ENCODE measurements at places on chromosomes 13 and 19.

GRCh38 chr19:12603714-12604113 lies 6.9 kb downstream of the ZNF490 start:
- peaks cover 19% of the 10 kb centered on the region for H3K36me3 ChIP-seq
- no peak for DNase-seq
- H3K27ac ChIP-seq = no peak overlapping the region
- H3K4me3 ChIP-seq = no peak overlapping the region

DNA sequence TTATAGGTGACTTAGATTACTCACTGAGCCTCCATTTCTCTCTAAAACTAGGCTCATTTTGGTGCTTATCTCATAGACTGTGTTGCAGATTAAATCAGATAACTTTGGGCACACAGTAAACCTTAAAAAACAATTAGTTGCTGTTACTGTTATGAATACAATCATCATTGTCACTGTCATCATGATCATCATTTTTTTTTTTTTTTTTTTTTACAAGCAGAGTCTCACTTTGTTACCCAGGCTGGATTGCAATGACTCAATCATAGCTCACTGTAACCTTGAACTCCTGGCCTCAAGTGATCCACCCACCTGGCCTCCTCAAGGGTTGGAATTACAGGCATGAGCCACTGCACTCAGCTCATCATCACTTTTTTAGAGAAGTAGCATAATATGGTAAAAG lies 60.0 kb downstream of the VWA8 start:
- H3K27ac ChIP-seq = no peak overlapping the region
- no peak for DNase-seq
- no peaks in the 10 kb centered on the region for H3K27me3 ChIP-seq
- H3K36me3 ChIP-seq = peaks cover 10% of the 10 kb centered on the region
- H3K4me3 ChIP-seq = no peak overlapping the region

GRCh38 chr19:29001141-29001581 lies 211.8 kb downstream of the UQCRFS1 start:
- H3K36me3 ChIP-seq = peaks cover 14% of the 10 kb centered on the region
- no peak overlapping the region for H3K27ac ChIP-seq
- DNase-seq = no peak
- H3K4me3 ChIP-seq = no peak overlapping the region
- H3K27me3 ChIP-seq = no peaks in the 10 kb centered on the region

DNA sequence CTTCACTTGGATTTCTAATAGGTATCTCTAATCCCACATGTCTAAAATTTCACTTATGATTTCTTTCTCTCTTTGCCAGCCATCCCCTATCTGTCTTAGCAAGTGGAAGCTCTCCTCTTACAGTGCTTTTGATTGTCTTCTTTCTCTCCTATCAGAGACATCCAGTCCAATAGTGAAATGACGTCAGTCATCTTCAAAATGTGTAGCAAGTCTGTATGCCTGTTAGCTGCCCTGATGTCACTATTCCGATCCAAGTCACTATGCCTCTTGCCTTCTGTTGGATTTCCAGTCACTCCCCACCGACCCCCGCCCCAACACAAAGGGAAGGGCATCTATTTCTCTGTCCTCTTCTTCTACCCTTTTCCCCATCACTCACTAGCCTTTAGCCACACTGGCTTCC lies 96.4 kb downstream of the WASF3 start:
- H3K4me1 ChIP-seq = no peaks in the 10 kb centered on the region
- peaks cover 15% of the 10 kb centered on the region for H3K36me3 ChIP-seq
- H3K4me3 ChIP-seq = no peak overlapping the region
- no peak overlapping the region for H3K27ac ChIP-seq

GRCh38 chr19:49876422-49877019 lies 634 bp downstream of the AKT1S1 start:
- no peaks in the 10 kb centered on the region for H3K4me1 ChIP-seq
- no peaks in the 10 kb centered on the region for H3K27me3 ChIP-seq
- H3K36me3 ChIP-seq = peaks cover 27% of the 10 kb centered on the region
- H3K27ac ChIP-seq = peak overlapping the region; percentile 80
- no peak overlapping the region for H3K4me3 ChIP-seq

DNA sequence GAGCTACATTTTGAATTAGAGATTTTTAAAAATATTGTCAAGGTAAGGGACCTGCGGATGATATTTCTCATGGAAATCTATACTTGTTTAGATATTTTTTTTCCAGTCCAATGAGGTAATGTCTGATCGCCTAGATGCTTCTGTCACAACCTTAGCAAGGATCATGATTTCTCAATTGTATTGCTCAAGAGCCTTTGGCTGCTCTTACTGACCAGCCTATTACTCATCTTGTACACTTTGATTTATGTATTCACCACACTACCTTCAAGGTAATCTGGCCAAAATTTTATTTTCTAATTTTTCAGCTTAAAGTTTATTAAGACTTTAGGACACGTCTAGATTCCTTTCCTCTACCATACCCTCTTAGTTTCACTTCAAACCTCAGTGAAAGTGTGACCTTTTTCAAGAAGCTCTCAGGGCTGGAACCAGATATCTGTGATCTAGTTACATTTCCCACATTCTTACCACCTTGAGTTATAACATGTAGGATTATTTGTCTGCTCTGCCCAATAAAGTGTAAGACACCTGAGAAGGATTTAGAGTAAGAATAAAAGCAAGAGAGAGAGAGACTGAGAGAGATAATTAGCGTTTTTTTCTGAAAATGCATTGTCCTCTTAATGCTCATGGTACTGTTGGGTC lies 197.1 kb downstream of the ITGBL1 start:
- no peak for DNase-seq
- H3K36me3 ChIP-seq = no peaks in the 10 kb centered on the region
- H3K4me1 ChIP-seq = no peaks in the 10 kb centered on the region
- H3K4me3 ChIP-seq = no peak overlapping the region
- no peak overlapping the region for H3K27ac ChIP-seq

DNA sequence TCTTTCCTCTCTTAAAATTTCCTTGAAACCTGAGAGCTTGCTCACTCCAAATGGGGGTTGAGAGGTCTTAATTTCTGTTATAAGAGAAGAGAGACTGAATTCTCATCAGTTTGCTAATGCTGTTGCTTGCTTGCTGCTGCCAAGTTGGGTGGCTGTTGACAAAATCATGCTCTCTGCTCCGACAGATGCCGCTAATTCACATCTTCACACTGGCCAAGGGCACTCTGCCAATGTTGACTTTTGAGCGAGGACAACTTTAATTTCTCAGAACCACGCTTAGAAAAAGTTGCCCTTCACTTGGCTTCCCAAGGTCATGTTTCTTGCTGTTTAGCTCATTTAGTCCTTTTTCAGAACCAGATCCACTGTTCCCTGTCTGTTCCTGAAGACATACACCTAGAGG lies 402.9 kb downstream of the HS6ST3 start:
- H3K27me3 ChIP-seq = no peaks in the 10 kb centered on the region
- no peaks in the 10 kb centered on the region for H3K4me1 ChIP-seq
- H3K4me3 ChIP-seq = no peak overlapping the region
- H3K27ac ChIP-seq = no peak overlapping the region

GRCh38 chr13:51778392-51778791 lies 25.6 kb downstream of the DHRS12 start:
- H3K4me3 ChIP-seq = no peak overlapping the region
- H3K27ac ChIP-seq = no peak overlapping the region
- no peak for DNase-seq
- no peaks in the 10 kb centered on the region for H3K36me3 ChIP-seq
- H3K27me3 ChIP-seq = no peaks in the 10 kb centered on the region
- no peaks in the 10 kb centered on the region for H3K4me1 ChIP-seq

GRCh38 chr13:22447132-22447886 lies 733.5 kb upstream of the SGCG start:
- no peaks in the 10 kb centered on the region for H3K36me3 ChIP-seq
- no peaks in the 10 kb centered on the region for H3K4me1 ChIP-seq
- no peak for DNase-seq

GRCh38 chr13:93848247-93848646 lies 621.6 kb downstream of the GPC6 start:
- H3K36me3 ChIP-seq = no peaks in the 10 kb centered on the region
- DNase-seq = no peak
- H3K27ac ChIP-seq = no peak overlapping the region
- no peak overlapping the region for H3K4me3 ChIP-seq

DNA sequence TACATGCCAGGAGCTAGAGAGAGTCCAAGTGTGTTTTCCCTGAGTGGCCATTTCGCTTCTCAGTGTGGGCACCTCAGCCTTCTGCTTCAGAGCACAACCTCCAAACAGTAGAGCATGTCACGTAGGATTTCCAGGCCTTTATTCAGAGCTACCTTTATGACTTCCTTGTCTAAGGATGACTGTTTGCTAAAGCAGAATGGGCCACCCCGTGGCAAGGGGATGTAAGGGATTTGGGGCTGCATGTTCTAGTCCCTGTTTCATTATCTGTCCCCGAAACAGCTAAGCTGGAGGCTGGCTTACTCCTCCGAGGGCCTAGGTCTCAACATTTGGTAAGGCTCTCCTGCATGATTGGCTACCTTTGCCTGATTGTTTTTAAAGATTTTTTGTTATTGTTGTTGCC lies 6.0 kb downstream of the RNASEH2B start:
- H3K36me3 ChIP-seq = peaks cover 5% of the 10 kb centered on the region
- no peak overlapping the region for H3K27ac ChIP-seq
- peaks cover 5% of the 10 kb centered on the region for H3K4me1 ChIP-seq

GRCh38 chr13:26628706-26629105 lies 71.2 kb downstream of the WASF3 start:
- no peaks in the 10 kb centered on the region for H3K4me1 ChIP-seq
- no peaks in the 10 kb centered on the region for H3K27me3 ChIP-seq
- no peak overlapping the region for H3K4me3 ChIP-seq
- H3K27ac ChIP-seq = no peak overlapping the region
- DNase-seq = peak; percentile 42

DNA sequence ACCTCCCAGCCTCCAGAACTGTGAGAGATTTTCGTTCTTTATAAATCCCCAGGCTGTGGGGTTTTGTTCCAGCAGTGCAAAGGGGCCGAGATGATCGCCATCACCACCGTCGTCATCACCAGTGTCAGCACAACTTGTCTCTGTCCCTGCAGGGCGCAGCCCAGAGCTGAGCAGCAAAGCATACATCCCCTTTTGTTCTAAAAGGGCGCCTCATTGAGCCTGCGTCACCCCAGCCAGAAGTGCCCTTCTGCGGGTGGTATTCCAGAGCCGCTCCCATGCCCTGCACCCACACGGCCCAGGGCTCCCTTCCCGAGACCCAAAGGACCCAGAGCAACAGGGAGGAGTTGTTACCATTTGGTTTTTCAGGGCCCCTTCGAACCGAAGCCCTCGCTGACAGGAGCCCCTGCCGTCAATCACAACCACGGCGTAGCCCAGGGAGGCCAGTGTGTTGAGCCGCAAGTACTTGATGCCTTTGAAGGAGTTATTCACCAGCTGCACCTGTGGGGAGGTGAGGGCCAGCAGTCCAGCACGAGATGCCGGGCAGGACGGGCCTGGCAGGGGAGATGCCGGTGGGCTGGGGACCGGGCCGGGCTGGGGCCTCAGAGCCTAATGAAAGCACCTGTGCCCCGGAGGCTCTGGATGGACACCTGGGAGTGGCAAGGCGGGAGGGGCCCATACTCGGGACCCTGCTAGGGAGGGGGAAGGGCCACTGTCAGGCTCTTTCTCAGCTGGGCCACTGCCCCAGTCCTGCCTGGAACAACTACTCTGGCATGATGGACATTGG lies 14.4 kb upstream of the MYDGF start:
- H3K4me1 ChIP-seq = no peaks in the 10 kb centered on the region
- DNase-seq = no peak
- no peak overlapping the region for H3K4me3 ChIP-seq
- no peak overlapping the region for H3K27ac ChIP-seq

DNA sequence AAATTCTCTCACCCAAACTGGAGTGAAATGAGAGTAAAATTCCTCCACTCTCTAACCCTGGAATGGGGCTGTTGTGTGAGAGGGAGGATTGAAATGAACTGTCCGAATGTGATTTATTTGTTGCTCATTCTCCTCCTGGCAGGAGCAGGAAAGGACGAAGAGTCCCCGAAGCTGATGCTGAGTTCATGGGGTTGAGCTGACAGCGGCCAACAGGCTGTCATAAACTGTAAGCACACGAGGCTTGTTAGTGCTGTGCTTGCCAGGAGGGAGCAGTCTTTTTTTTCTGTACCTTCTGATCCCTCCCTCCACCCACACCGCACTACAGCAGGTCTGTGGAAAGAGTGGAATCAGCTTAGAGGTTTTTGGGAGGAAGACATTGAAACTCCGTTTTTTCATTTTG lies 33.1 kb upstream of the ZNF331 start:
- no peak for DNase-seq
- no peaks in the 10 kb centered on the region for H3K4me1 ChIP-seq
- no peaks in the 10 kb centered on the region for H3K27me3 ChIP-seq

- H3K36me3 ChIP-seq = peaks cover 15% of the 10 kb centered on the region
- peak overlapping the region; percentile 89 for H3K4me3 ChIP-seq
- H3K27ac ChIP-seq = no peak overlapping the region
- peaks cover 4% of the 10 kb centered on the region for H3K4me1 ChIP-seq
- peak; percentile 67 for DNase-seq
- H3K27me3 ChIP-seq = no peaks in the 10 kb centered on the region
These were observed 4.8 kb upstream of the KCNC3 start for GRCh38 chr19:50333737-50334617.

DNA sequence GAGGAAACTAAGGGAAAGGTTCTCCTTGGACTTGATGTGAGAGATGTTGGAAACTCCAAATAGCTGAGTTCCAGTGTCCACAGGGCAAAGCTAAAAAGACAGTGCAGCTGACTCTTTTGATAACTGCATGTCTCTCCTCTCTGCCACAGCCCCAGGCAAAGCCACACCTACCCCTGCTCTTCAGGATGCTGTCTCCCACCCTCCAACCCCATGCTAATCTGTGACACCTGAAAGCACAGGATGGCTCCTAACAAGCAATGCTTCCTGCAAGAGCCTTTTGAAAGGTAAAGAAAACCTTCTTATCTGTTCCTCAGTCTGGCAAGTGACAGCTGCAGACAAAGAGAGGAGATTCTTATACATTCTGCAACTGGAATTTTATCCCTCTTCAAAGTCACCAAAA lies 14.5 kb downstream of the SLC46A3 start:
- no peak overlapping the region for H3K4me3 ChIP-seq
- H3K27ac ChIP-seq = no peak overlapping the region
- no peaks in the 10 kb centered on the region for H3K36me3 ChIP-seq

- H3K36me3 ChIP-seq = no peaks in the 10 kb centered on the region
- no peaks in the 10 kb centered on the region for H3K4me1 ChIP-seq
- no peak overlapping the region for H3K27ac ChIP-seq
- no peak for DNase-seq
- no peaks in the 10 kb centered on the region for H3K27me3 ChIP-seq
These were observed 13.6 kb downstream of the LCP1 start for GRCh38 chr13:46168341-46168740.

DNA sequence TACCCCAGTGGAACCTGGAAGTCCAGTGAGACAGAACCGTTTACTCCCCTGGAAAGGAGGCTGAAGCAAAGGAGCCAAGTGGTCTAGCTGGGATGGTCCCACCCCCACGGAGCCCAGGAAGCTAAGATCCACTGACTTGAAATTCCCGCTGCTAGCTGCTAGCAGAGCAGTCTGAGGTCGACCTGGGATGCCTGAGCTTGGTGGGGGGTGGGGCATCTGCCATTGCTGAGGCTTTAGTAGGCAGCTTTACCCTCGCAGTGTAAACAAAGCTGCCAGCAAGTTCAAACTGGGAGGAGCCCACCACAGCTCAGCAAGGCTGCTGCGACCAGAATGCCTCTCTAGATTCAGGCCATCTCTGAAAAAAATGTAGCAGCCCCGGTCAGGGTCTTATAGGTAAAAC lies 437.0 kb downstream of the SUCLA2 start:
- no peak overlapping the region for H3K27ac ChIP-seq
- no peak overlapping the region for H3K4me3 ChIP-seq
- no peaks in the 10 kb centered on the region for H3K4me1 ChIP-seq
- no peaks in the 10 kb centered on the region for H3K36me3 ChIP-seq

- no peak overlapping the region for H3K4me3 ChIP-seq
- no peaks in the 10 kb centered on the region for H3K4me1 ChIP-seq
- no peaks in the 10 kb centered on the region for H3K27me3 ChIP-seq
- peaks cover 6% of the 10 kb centered on the region for H3K36me3 ChIP-seq
- H3K27ac ChIP-seq = no peak overlapping the region
These were observed 33.5 kb downstream of the DNM2 start for GRCh38 chr19:10751109-10751953.
